ENCODE measurements at places on chromosomes 5 and 9. TPM values are rescaled to one million over a fixed set of nuclear protein-coding genes. Genes with fewer than 3 reads are reported as not detected.

- no peak for DNase-seq
Measured at GRCh38 chr5:178078197-178079010, 34.9 kb upstream of the N4BP3 start.

DNA sequence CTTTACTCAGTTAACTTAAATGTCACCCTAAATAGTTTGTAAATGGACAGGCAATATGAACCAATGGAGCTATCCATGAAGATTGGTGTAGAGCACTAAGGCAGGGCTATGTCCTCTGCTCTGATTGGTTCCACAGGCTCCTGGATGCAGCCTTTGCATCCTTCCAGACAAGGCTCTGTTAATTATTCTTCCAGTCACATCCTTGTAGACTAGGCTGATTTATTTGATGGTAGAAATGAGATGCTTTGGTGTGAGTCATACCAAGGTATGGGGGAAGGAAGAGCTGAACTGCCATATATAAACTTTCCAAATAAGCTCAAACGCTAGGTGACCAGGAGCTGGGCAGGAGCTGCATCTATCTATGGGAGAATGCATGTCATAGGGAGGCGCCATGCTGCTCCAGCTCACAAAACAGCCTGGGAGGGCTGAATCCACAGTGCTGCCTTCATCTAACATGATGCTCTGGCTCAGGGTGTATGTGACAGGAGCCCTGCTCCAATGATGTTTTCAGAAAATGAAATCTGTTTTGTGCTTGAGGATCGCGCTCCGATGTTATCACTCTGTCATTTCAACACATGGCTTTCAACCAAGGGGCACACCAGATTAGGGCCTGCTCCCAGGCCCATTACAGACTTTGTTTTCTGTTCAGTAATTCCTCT, 818.0 kb upstream of the ZNF608 start:
- no peak for DNase-seq

DNA sequence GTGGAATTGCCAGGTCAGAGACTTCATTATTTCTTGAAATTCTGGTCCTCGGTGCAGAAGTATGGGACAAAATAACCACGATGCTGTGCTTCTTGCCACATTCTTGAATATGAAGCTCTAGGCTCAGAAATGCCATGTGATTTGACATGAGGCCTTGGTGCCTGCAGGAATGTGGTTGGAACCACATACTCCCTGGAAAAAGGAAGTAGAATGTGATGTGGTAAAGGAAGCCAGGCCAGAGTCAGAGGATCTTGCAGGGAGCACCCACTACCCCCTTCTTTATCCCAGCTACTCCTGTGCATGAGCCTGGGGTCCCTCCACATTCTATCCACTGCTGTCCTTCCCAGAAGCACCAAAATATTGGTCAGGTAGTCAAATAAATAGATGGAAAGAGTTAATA, 80.9 kb downstream of the FOXD1 start:
- no peak for DNase-seq

GRCh38 chr9:29796291-29796952, 2223.1 kb upstream of the C9orf72 start:
- no peak for DNase-seq

GRCh38 chr5:136037001-136037705, 8.4 kb downstream of the TGFBI start:
- DNase-seq, result no peak

The GRIN3A gene
- 2.3 TPM for polyA plus RNA-seq

DNA sequence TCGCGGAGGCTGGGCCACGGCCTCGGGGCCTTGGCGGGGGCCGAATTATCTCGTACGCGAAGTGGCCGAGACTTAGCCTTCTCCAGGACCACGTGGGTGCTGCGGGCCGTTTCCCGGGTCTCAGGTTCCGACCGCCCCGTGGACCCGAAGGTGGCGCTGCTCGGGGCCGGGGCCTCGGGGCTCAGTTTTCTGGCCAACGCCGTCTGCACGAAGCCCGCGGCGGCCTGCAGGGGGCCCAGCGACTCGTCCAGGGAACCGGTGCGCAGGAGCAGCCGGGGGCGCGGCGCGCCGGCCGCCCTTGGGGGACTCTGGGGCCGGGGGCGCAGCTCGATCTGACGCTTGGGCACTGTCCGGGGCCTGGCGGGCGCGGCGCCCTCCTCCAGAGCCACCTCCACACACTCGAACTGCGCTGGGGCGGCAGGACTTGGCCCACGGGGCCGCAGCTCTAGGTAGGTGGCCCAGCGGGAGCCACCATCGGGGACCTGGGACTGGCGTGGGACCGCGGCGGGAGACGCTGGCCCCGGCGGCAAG, 716 bp downstream of the PROB1 start:
- DNase-seq, result no peak

DNA sequence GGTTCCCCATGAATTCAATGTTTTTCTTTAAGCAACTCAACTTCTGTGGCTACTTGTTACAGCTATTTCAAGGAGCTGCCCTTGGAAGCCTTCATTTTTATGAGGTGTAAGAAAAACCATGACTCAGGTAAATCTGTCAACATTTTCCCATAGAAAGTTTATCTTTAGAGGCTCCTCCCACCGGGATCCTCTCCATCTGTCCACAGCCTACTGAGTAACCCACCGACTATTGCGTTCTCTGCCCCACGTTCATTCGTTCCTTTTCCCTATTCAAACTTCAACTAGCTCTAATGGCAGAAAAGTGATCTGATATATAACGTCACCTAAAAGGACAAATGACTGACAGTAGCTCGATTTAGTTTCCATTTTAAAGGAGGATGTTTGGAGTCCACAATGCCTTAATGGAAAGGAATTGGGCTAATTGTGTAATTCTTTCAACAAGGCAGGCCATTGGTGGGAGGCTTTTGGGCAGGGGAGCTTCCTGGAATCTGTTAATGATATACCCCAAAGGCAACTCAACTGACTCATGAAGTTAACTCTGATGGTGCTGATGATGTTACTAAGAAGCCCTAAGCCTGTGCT, 29.3 kb upstream of the NR3C1 start:
- no peak for DNase-seq

Measured in right renal cortex interstitium (tissue), 3 donors.